H4 (cell line): ENCODE measurements at places on chromosomes 12 and 14. TPM values are rescaled to one million over a fixed set of nuclear protein-coding genes. Genes with fewer than 3 reads are reported as not detected.

DNA sequence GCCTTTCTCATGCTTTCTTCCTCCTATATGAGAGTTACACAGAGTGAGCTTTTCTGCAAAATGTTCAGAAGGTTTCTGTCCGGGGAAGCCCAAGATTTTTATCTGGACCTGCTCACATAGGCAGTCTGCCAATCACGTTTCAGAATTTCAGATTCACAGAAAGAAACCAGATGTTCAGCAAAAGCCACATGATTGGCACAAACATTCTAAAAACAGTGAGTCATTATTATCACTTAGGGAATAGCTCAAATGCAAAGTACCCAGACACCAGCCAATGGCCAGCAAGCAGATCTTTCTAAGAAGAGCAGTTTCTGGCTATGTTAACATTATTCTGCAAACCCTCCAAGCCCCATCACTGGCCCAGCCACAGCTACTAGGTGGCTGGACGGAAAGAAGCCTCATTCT, 1558.5 kb upstream of the TMEM132C start:
- peak; percentile 80 for DNase-seq

DNA sequence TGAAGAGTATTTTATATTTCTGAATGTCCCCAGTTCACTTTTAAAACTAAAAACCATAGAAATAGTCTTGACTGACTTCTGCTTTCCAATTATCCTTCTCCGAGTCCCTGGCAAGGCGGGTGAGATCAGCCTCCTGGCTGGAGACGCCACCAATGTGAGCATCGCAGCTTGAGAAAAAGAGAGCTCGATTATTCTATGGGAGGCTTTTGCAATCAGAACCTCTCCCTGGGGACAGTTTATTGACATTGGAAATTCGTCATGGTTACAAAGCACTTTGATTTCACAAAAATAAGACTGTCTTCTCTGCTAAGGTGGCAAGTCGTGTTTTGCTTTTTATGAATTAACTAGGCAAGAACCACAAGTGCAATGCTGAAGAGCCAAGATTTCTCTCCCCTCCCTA, 23.6 kb upstream of the GPHB5 start:
- no peak for DNase-seq

GRCh38 chr12:88600272-88600671, 20.0 kb upstream of the KITLG start:
- DNase-seq = peak; percentile 52

PLCZ1 gene
- not detected in 2 replicates for total RNA-seq

DNA sequence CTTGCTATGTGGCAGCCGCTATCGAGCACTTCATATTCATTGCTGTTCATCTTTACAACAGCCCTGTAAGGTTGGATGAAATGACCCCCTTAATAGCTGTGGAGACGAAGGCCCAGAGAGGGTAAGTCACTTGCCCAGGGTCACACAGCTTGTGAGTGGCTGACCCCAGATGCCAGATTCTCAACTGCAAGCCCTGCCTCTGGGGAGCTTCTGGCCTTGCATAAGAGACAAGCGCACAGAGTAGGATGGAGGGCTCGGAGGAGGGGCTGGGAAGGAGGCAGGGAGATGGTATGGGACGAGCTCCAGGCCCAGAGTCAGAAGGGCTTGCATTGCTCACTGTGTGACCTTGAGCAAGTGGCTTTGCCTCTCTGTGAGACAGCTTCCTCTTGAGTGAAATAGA, 27.4 kb upstream of the NCOR2 start:
- DNase-seq = no peak

DNA sequence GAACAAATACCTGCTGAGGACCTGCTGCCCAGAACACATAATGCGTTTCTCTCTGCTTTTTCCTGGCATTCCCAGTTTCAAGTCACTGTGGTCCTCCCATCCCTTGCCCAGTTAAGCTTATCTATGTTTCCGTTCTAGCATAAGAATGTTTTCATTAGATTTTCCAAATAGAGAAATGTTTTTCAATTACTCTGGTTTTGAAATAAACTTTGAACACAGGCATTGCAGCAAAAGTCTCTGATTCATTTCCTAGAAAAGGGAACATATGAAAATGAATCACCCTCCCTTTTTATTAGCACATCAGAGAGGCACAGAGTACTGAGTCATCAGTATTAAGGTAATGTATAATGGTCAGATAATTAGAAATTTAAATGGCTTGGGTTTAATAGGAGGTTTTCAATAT, 201.1 kb upstream of the TMEM260 start:
- DNase-seq = no peak

- DNase-seq = no peak
Measured at GRCh38 chr12:94762259-94762942, 112.0 kb upstream of the TMCC3 start.

KRT3 gene
- total RNA-seq = not detected in 2 replicates

- DNase-seq = no peak
Measured at GRCh38 chr14:91205459-91205858, 39.0 kb downstream of the GPR68 start.

DNA sequence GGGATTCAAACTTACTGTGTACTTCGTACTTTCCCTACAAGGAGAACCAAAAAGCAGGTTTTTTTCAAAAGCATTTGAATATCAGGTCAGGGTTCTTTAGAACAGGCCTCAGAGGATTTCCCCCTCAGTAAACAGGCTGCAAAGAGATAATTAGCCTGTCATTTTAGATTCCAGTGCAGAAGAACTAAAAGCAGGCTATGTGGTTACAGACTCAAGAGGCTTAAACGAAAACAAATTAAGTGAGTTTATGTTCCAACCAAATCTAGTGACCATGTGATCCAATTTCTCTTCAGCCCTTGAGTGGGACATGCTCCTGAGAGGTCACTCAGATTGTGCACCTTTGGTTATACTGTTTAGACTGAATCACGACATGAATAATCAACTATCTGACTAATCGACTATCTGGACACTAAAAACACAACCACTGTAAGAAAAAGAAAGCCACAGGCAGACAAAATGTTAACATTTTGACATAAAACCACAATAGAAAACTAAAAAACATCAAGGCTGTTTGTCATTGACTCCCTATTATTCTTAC, 4.5 kb downstream of the TMED8 start:
- DNase-seq = peak; percentile 51

CD27 gene
- not detected in 2 replicates for total RNA-seq

DNA sequence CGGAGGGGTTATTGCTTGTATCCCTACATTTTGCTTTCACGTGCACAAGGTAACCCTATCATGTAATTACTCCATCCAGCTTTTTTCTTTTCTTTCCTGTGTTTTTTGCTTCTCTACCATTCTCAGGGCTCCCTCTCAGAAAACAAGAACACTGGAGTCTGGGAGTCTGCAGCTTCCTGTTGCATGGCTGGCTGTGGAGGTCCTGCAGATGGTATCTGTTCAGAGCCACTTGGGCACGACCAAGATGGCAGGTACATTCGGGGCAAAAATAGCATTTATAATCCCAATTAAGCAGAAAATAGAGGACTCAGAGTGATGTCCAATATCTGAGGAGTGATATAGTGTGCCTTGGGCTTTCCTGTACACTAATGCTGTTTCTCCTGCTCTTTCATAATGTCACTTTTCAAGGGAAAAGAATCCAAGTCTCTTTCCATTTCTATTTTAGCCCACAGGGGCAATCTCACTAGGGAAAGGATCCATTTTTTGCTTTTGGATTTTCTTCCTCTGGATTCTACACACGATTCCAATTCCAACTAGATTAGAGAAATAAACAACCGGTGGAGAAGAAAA, 3.2 kb upstream of the NUMB start:
- no peak for DNase-seq

NTF3 gene
- total RNA-seq = 4.1 and 10.7 TPM in 2 replicates
